T47D (cell line): ENCODE measurements at places on chromosomes 7 and 10.

- no peak for DNase-seq
Measured at GRCh38 chr7:38425509-38425908, 152.1 kb upstream of the TARP start.

GRCh38 chr10:77416311-77417135, 221.1 kb downstream of the KCNMA1 start:
- DNase-seq: no peak

- no peak for DNase-seq
Measured at GRCh38 chr10:78248651-78249464, 215.2 kb downstream of the RPS24 start.

DNA sequence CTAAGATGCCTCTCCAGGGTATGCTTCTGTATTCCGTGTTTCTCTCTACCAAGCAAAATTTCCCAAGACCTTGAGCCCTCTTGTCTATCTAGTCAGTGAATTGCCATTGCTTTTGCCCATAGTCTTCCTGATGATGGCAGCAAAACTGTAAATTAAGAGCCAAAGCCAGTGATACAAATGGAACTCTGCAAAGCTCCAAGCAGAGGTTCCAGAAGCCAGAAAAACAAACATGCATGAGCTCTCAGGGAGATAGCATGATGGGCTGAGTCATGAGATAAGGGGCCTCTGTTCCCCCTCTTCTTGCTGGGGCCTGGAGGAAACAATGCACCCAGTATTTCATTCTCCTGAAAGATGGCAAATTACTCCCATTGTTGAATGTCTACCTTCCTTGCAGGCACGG, 24.7 kb downstream of the LSMEM1 start:
- DNase-seq: no peak

GRCh38 chr10:71206911-71207310, 5.5 kb upstream of the UNC5B start:
- DNase-seq: no peak

- no peak for DNase-seq
Measured at GRCh38 chr7:124032369-124033094, at the start of gene TMEM229A. Gene TMEM229A (minus strand): TSS chr7:124033067. CDS start chr7:124033003, 64 bp downstream.

GRCh38 chr7:100946111-100946510, 3.2 kb upstream of the MUC3A start:
- DNase-seq: no peak

DNA sequence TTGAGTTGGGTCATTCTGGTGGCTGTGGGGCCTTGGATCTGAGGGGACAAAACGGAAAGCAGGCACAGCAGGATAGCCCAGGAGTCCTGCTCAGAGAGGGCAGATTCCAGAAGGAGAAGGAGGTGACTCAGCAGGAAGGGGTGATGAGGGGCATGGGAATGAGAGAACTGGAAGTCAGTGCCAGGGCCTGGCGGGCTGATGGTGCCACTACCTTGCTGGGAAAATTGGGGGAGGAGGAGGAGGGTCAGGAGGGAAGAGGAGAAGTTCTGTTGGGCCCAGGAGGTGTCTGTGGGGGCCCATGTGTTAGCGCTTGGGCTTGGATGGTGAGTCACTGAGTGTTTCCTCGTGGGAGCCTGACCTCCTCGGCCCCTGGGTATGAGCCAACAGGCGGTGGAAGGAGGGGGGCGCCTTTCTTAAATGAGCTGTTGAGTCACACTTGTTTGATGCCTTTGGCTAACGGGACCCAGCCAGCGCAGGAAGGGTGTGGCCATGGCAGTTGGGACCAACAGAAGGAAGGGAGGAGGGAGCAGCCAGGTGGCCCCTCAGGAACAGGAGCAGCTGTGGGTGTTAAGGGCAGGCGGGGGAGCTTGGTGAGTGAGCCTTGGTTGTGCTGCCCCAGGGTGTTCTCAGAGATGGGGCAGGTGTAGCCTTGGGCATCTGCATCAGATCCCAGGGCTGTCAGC, 130.0 kb upstream of the BTBD16 start:
- DNase-seq: no peak

- no peak for DNase-seq
Measured at GRCh38 chr7:5591278-5591874, 167.7 kb upstream of the TNRC18 start.

GRCh38 chr10:67487199-67487598, 208.8 kb downstream of the CTNNA3 start:
- DNase-seq: no peak

DNA sequence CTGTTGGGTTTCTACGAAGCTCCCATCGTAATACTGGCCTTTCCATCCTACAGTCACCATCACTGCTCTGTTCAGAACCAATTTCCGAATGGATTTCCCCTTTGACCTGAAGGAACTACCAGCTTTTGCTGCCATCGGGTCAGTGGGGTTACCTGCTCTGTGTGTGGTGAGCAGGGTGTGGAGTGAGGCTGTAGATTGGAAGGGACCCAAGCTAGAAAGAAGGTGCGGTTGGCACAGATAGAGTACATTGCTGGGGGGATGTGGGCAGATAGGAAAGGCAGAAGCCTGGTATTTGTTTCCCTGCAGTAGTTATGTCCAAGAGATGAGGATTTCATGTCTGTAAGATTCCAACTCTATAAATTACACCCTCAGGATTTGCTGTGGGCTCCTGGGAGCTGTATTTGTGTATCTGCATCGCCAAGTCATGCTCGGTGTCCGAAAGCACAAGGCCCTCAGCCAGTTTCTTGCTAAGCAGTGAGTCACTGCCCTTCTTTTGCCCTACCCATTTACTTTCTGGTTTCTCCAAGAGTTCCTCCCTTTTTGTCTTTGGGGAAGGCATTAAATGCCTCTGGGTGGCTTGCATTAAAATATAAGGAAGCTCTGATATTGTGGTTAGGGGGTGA, 15.4 kb downstream of the CLCN1 start:
- no peak for DNase-seq

DNA sequence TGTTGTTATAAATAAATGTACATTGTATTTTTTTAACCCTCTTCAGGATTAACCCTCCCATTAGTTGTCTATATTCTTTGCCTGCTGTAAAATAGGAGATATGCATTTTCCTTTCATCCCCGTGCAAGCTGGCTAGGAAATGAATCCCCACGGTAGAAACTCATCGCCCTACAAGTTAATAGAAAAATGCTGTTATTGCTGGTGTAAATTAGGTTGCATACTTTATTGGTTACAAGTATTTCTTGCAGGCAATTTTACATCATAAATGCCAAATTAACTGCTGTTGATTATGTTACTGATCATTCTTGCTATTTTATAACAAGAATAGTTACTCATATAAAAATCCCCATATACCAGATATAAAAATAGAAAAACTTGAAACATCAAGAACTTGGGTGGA, 454.2 kb upstream of the KLF6 start:
- no peak for DNase-seq

DNA sequence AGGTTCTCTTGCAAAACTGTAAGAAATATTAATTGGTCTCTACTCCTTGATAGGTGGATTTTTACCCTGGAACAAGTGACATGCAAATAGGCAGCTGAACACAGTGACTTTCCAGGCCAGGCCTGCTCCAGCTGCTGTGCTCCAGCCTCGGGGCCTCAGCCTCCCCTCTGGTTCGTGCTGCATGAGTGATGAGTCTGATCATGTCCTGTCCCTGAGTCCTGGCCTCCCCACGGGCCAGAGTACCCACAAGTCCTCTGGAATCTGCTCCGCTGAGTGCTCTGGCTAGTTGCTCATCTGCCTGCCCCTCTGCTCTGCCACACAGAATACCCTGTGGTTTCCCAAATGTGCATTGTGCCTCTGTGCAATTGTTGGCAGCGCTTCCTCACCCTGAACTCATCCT, 80.1 kb upstream of the PDZD8 start:
- no peak for DNase-seq

DNA sequence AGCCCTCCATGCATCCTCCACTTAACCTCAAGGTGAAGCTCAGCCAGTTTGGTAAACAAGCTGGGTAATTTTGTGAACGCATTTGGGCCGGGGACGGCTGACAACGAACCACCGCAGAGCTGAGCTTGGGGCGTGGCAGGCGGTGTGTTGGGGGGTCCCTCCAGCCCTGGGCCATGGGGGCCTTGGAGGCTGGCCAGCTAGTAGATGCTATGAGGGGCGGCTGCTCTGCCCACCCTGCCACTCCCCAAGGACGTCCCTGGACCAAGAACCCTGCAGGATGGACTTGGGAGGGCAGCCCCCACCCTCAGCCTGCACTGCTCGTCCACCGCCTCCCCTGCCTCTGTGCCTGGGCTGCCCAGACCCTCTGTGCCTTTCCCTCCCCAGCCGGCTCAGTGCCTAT, 12.0 kb upstream of the SCART1 start:
- DNase-seq: no peak

- DNase-seq: no peak
Measured at GRCh38 chr10:91787810-91788209, 10.4 kb upstream of the TNKS2 start.

DNA sequence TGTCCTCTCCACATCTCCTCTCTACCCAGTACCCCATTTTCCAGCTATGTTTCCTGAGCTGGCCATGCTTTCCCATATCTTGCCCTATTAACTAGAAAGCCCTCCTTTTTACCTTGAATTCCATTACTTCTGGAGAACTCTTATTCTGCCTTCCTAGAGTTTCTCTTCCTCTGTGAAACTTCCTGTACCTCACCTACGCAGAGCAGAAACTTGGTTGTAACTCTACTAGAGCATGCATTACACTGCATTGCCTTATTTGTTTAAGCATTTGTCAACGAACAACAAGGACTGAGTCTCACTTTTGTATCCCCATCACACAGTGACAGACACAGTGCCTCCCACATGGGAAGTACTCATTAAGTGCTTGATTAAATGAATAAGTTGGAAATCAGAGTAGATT, 36.4 kb downstream of the VCL start:
- no peak for DNase-seq

DNA sequence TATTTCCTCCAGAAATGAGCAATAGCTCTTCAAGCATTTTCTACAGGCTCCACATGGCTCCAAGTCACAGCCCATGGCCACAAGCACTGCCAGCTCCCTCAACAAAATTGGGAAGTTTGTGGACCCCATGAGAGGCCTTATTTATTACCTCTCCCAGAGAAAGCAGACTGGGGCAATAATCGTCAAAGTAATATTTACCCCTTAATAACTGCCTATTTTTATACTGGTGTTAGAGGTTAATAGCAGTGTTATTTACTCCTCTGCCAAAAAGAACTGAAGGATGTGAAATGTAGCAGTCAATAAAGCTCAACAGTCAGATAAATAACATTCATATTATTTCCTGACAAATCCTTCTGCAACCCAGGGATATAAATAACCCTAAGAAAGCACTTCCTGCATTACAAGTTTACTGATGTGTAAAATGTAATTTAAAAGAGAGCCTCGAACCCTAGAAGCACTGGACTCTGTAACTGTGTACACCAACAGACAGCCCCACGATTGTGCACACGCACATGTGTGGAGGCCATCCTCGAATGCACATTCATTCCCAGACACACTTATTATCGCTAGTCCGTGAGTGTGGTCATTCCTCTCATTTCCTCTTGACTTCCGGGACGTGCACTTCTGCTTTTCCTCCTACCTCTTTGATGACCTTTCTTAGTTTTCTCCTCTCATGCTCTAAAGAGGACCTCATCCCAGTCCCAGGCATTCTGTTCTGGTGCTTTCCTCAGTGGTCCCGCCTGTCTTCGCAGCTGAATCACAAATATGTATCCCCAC, 157.4 kb downstream of the EVX1 start:
- no peak for DNase-seq

DNA sequence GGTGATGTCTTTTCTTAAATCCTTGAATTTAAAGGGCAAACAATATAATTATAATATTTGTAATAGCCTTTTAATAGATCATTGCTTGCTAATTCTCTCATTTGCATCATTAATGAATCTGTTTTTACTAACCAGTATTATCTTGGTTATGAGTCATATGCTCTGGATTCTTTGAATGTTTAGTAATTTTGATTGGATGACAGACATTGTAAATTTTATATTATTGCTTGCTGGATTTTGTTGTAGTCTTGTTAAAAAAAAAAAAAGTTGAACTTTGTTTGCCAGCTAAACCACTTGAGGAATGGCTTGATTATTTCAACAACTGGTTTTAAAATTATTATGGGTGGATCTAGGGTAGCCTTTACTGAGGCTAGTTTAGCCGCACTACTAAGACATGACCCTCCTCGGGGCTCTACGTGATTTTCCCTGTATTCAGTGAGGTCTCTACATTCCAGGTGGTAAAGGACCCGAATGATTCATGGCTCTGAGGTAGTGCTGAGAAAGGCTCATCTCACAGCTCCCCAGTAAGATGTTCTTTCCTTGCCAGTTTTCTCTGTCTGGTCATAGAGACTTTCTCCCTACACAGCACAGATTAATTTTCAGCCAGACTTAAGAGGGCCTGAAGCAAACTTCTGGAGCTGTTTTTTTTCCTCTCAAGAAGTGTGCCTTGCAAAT, 8.5 kb downstream of the C10orf90 start:
- DNase-seq: no peak

- no peak for DNase-seq
Measured at GRCh38 chr10:110597476-110597875, 30.0 kb downstream of the SMC3 start.

DNA sequence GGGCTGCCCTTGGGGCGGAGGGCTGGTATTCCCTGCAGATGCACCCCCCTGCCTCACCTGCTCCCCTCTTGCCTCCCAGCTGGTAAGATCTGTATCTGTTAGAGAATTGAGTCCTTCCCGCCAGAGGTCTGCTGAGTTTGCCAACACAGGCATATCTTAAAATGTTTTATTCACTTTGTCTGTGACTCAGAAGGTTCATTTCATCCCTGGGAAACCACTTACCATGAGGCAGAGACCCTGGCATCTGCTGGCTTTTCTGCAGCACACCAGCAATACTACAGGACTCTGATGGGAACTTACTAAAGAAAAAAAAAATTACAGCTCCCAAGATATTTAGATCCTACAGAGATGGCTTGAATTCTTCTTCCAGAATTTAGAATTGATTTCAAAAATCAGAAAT, 131.3 kb downstream of the PLPP4 start:
- DNase-seq: no peak

DNA sequence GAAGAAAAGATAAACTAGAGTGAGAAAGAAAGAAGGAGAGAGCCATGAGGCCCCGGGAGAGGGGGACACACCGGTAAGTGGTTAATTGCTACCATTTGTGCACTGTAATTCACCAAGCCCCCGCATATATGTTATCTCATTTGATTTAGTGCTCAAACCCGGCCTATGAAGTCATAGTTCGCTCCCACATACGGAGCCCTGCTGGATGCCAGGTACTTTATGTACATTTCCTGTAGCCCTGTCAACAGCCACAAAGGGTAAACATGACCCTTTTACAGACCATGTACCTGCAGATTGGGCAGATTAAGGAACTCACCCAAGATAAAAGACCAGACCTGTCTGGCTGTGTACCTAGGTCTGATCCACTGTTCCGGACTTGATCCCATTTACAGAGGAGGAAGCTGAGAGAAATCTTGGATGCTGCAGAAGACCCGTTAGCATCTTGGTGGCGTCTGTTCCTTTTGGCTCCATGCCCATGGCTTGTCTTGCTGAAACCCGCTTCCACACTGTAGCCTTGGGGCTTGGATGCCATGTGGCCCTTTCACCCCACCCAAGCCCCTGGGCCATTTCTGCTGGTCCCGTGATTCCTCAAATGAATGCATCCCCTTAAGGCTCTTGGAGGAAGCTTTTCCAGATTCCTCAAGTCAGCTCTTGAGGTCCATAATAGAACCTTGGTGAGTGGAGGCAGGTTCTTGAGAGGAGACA, 32.3 kb downstream of the FAM241B start:
- DNase-seq: no peak
